KBM-7 (cell line): ENCODE measurements at places on chromosomes 2 and 18.

- DNase-seq: no peak
Observed at GRCh38 chr2:223868005-223868404, 30.6 kb upstream of the AP1S3 start.

GRCh38 chr2:231720292-231720986 is 12.1 kb downstream of the PTMA start:
- no peak for DNase-seq

GRCh38 chr2:221268631-221269030 is 303.5 kb downstream of the EPHA4 start:
- no peak for DNase-seq

DNA sequence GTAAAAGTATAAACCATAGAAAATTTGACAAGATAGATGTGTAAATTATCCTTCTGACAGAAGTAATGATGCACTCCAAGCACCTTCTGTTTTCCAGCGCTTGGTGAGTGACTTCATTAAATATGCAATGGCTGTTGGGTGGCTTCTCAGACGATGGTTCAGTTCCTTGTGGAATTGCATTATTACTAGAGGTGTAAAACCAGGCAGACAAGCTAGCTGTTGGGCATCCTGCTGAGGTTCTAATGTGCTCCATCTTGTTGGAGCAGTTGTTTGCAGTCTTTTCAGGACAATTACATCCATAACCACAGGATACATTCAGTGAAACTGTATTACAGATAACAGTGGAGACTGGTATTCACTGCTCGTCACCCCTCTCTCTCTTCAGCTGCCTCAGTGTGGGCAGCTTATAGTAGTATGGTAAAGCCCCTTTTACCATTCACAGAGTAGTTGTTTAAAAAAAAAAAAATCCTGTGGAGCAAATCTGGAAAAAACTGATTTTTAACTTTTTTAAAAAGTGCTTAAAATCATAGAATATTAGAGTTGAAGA is 143.5 kb downstream of the AGPS start:
- no peak for DNase-seq

DNA sequence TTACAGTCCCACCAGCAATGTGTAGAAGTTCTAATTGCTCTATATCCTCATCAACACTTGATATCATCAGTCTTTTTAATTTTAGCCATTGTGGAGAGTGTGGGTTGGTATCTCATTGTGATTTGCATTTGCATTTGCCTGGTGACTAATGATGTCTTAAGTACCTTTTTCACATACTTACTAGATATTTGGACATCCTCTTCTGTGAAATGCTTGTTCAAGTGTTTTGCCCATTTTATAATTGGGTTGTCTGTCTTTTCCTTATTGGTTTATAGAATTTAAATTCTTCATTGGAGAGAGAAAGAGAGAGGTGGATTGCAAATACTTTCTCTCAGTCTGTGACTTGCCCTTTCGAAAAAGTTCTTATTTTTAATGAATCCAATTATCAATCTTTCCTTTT is 14.0 kb upstream of the PPP1CB start:
- no peak for DNase-seq

- DNase-seq: no peak
Observed at GRCh38 chr2:102013206-102014040, 21.7 kb downstream of the IL1R2 start.

DNA sequence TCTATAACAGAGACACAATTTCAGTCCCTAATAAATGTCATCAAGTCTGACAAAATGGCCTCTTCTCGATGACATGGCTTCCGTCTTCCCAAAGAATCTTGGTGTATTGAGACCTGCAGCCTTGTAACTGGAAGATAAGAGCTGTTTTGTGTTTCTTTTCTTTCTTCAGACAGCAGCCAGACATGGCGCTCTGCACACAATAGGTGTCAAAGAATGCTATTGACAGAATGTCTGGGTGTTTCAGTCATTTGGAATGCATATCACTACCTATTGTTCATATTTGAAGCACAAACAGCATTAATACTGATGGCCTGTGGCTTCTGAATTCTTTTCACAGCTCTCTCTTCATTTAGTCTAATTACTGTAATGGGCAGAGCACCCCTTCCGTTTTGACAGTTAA is 344.8 kb downstream of the RPRM start:
- no peak for DNase-seq

- DNase-seq: peak; percentile 88
Observed at GRCh38 chr2:44479127-44479887, 117.6 kb downstream of the CAMKMT start.

- DNase-seq: no peak
Observed at GRCh38 chr18:79851489-79851888, 53.8 kb downstream of the KCNG2 start.

DNA sequence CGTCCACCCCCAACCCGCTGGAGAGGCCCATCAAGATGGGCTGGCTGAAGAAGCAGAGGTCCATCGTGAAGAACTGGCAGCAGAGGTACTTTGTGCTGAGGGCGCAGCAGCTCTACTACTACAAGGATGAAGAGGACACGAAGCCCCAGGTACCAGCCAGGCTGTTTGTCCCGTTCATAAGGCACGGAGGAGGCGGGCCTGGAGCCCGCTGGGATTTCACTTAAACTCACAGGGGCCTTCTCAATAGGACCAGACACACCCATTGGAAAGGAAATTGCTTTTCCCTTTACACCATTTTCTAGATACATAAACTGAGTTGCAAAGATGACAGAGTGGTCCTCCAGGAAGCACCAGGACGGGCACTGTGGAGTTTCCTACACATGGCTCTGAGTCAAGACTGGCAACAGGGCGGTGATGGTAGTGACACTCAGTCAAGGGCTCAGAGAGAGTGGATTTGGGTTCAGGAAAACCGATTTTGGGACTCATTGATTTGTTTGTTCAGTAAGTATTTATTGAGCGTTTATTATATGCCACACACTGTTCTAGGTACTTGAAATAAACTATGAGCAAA is 40.7 kb downstream of the ARHGAP25 start:
- no peak for DNase-seq

GRCh38 chr18:6207941-6208340 is 206.8 kb downstream of the L3MBTL4 start:
- DNase-seq: no peak

- no peak for DNase-seq
Observed at GRCh38 chr2:239329284-239329971, 71.4 kb downstream of the HDAC4 start.

GRCh38 chr2:120476141-120476540 is 130.2 kb downstream of the INHBB start:
- DNase-seq: no peak

DNA sequence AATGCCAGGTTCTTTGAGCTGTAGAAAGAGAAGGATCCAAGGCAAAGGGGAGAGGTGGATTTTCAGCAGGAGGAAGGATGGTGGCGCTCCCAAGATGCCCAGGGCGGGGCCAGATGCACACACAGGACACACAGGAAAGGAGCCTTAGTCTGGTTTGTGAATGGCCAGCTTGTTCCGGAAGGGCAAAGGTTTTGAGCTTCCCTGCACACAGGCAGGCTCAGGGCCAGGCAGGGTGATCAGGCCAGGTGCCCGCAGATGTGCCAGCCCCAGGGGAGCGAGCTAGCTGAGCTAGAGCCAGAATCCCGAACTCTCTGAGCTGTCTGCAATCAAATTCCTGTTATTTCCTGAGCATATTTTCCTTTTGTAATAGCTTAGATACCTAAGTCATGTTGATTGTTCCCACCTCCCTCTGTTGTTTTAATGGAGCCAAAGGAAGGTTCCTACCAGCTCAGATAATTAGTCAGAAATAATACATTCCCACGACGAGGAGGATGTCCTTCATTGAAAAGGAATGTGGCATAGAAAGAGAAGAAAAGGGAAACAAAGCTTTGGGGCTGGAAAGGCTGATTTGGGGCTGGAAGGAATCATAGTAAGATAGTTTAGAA is 13.7 kb upstream of the OTOF start:
- no peak for DNase-seq

- no peak for DNase-seq
Observed at GRCh38 chr18:47427923-47428637, 176.6 kb upstream of the SKOR2 start.

GRCh38 chr2:232502511-232502910 is 14.9 kb upstream of the ECEL1 start:
- DNase-seq: no peak

- DNase-seq: no peak
Observed at GRCh38 chr2:47636596-47637264, 146.2 kb upstream of the MSH6 start.

DNA sequence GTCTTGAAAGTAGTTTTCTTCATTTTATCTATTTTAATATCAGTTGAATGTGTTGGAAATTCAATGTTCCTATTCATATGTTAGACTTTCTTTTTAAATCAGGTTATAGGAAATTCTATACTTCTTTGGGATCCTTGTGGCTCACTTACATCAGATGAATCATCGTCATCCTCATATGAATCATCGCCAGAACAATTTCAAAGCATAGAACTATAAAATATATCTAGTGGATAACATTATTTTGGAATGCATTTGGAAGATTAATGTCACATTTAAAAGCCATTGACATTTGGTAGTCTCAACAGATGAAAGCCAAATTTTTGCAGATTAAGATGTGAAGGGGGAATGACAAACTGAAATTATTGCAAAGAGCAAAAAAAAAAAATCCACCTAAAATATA is 94.1 kb downstream of the FAM161A start:
- DNase-seq: no peak

DNA sequence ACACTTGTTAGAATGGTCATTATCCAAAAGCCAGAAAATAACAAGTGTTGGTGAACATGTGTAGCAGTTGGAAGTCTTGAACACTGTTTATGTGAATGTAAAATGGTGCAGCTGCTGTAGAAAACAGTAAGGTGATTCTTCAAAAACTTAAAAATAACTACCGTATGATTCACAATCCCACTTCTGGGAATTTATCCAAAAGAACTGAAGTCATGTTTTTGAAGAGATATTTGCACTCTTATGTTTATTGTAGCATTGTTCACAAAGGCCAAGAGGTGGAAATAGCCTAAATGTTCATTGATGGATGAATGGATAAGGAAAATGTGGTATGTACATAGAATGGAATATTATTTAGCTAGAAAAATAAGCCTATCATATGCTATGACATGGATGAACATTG is 6.3 kb upstream of the SPP2 start:
- no peak for DNase-seq

- no peak for DNase-seq
Observed at GRCh38 chr18:27400001-27400400, 214.9 kb upstream of the CHST9 start.

- DNase-seq: no peak
Observed at GRCh38 chr2:224612578-224612977, 27.4 kb upstream of the CUL3 start.

DNA sequence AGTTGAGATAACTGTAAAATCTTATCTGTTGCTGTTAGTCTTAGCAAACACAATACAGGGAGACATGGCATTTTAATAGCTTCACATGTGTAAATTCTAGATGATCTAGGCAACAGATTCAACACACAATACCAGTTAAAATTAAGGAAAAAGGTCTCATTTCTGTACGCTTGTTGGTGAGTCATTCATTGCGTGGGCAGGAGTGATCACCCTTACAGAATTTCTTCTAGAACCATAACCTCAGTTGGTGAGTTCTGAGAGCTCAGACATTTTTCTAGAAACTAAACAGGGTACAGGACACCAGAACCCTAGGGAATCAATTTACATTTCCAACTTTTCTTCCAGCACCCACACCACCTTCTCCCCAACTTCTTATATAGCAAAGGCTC is 81.9 kb downstream of the SLC8A1 start:
- no peak for DNase-seq

DNA sequence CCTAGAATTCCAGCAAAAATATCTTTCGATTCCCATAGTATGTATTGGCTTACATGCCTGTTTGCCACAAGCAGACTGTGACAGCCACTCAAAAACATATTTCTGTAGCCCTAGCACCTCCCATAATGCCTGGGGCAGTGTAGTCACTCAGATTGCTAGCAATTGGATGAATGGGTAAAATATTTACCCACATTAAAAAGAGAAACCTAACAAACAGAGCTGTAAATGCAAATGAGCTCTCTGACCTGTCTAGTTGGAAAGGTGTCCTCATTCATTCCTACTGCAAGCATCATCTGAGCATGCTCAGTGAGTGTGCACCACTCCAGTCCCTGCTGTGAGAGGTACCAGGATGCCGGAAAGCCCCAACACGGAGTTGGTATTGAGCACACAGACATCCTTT is 234.0 kb upstream of the RAB12 start:
- DNase-seq: no peak

DNA sequence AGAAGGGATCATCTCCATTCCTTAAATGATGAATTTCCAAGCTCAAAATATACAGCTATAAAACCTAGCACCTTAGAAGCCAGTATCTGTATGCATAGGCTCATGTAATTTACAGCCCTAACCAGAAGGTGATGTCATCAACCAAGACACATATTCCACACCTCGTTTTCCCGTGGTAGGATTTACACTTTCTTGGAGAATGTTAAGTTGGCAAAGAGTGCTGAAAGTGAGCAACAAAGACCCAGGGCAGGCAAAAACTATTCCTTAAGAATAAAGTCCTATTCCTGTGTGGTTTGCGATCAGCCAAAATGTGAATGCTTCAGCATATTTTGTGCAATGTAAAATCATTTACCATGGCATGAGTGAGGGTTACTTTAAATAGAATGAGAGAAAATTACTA is 247.1 kb downstream of the OSR1 start:
- no peak for DNase-seq

- DNase-seq: no peak
Observed at GRCh38 chr2:234137400-234138014, 87.0 kb downstream of the SPP2 start.

GRCh38 chr2:233075141-233075965 is 15.2 kb downstream of the INPP5D start:
- peak; percentile 37 for DNase-seq

DNA sequence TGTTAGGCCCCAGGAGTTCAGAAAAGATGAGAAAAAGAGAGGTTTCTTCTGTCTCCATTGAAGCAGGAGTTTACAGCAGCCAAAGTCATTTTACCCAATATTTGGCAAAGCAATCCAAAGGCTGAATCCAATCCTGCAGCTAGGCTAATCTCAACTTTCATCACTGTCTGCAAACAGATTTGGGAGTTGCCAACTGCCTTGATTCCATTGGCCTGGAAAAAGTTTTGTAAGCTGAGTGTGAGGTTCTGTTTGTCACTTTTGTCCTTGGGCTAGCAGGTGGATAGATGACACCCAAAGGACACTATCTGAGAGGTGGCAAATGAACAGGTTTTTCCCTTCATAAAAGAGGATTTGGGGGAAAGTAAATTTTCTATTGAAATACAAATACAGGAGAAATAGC is 56.6 kb upstream of the SETBP1 start:
- DNase-seq: no peak

- no peak for DNase-seq
Observed at GRCh38 chr2:56127463-56128152, 56.2 kb upstream of the CCDC85A start.

GRCh38 chr2:37582481-37583220 is 88.8 kb downstream of the CDC42EP3 start:
- DNase-seq: no peak

GRCh38 chr2:105487142-105488069 is 88.6 kb upstream of the FHL2 start:
- no peak for DNase-seq
